Stimulated activated CD8-positive, alpha-beta memory T cell treated with anti-CD3 and anti-CD28 coated beads, Interleukin-4, amount 100 ng/mL, for 24 hours (primary cell): ENCODE measurements at places on chromosomes 3 and 15.

DNA sequence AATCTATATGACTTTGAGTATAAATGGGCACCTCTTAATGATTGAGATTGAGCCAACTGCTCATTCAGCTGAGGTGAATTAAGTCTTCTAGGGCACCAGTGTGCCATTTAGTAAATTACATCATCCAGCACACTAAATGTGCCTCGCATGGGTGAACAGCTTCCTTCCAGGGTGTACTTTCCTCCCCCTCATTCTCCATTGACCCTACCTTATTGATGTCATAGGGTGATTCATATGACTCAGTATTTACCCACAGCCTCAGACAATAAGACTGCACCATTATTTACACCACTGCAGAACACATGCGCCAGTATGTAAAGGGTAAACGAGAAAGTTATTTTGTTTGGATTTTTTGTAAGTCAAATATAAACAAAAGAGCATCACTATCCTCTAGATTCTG is 185.2 kb upstream of the ARL6 start:
- no peak for DNase-seq

GRCh38 chr3:10594915-10595314 is 89.5 kb upstream of the ATP2B2 start:
- no peak for DNase-seq

DNA sequence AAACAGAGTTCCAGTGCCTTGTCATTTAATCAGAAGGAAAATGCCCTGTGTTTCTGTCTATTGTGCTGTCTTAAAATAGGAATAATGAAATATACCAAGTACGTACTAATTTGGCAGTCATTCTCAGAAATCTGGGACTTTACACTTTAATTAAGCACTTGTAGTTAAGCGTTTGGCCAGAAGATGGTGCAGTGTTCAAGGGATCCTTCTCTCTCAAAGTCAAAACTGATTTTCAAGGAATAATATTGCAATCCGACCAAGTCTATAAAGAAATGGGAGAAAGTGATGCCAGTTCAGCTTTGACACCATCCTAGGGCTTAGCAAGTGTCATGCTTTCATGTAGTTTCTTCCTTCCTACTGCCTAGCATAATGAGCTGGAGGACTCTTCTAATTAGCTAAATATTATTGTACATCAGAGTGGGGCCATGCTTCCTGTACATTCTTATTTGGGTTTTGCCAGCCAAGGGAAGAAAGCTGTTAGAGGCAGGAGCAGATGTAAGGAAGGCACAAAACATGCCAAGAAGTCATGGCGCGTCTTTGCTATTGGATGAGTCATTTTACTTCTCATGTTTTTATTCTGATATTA is 64.8 kb downstream of the SAMMSON start:
- no peak for DNase-seq

- DNase-seq: no peak
These were observed 45.9 kb downstream of the TMEM45A start for GRCh38 chr3:100538339-100538706.

- DNase-seq: no peak
These were observed 15.0 kb upstream of the SRP14 start for GRCh38 chr15:40053831-40054604.
